Activated CD4-positive, alpha-beta T cell treated with anti-CD3 and anti-CD28 coated beads, Interleukin-2, amount 10 ng/mL, durations not matched to agents 7 days and 5 days (primary cell): ENCODE measurements at places on chromosomes 1 and 21. TPM values are rescaled to one million over a fixed set of nuclear protein-coding genes. Genes with fewer than 3 reads are reported as not detected.

Gene LHX8
- not detected for total RNA-seq

DNA sequence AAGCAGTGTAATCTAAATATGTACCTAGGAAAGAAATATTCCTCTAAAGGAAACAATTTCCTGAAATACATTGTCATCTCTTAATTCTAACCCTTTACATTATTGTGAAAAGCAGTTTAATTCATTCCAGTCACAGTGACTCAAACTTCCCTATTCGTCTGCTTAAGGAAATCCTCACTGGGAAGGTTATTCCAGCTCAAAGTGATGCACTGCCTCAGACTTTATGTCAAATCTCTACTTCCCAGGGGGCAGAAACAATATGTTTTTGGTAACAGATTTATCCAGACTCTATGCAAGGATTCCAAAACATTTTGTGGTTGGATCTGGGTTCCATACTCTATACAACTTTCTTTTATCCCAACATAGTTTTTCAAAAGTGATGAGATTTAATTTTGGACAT is 145.2 kb downstream of the NTMT2 start:
- no peak for DNase-seq
- H3K27ac ChIP-seq: no peak overlapping the region
- H3K4me1 ChIP-seq: no peaks in the 10 kb centered on the region
- no peaks in the 10 kb centered on the region for H3K36me3 ChIP-seq
- no peaks in the 10 kb centered on the region for H3K27me3 ChIP-seq
- no peak overlapping the region for H3K4me3 ChIP-seq

DNA sequence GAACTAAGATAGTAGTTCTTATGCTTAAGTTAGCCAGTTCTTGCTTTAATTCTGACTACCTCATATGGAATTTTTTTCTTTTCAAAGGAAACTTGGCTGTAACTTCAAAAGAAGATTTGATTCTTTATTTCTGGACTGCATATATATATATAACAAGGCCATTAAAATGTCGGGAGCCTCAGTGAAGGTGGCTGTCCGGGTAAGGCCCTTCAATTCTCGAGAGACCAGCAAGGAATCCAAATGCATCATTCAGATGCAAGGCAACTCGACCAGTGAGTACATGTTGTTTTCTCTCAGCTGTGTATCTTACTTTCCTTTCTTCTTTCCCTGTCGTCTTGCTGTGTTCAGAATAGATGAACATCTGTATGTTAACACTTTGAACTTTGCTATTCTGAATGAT is 21.8 kb downstream of the KIF1B start:
- peaks cover 1% of the 10 kb centered on the region for H3K36me3 ChIP-seq
- no peaks in the 10 kb centered on the region for H3K27me3 ChIP-seq
- H3K27ac ChIP-seq: no peak overlapping the region

DNA sequence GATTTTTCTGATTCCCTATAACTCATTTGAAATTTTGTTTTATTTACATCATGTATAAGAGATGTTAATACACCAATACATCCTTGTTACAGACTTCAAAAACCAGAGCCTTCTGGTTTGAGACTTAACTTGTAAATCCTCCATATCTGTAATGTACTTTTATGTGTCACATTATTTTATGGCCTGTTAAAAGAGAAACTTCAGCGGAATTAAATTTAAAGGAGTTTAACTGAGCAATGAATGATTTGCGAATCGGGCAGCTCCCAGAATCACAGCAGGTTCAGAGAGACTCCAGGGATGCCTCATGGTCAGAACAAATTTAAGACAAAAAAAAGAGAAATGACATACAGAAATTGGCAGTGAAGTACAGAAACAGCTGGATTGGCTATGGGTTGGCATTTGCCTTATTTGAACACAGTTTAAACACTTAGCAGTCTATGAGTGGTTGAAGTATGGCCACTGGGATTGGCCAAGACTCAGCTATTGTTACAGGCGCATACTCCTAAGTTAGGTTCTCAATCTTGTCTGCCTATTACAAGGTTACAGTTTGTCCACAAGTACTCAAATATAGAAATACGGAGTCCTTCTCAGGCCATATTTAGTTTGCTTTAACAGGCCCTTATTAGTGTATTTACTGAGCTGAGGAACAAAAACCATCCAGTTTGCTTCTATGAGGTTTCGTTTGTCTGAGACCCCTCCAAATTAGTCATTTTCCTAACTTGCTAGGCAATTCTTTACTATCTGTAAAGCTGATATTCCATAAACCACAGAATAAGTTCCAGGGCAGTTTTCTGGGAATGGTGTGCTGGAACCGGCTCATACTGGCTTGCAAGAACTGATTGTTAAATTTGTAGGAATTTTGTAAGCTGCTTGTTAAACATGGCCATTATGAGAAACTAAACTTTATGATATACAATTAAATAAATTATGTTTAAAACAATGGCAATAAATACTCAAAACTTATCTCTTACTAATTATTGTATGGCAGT is 56.2 kb upstream of the WDR26 start:
- H3K27me3 ChIP-seq: no peaks in the 10 kb centered on the region
- DNase-seq: no peak
- no peak overlapping the region for H3K27ac ChIP-seq
- peaks cover 3% of the 10 kb centered on the region for H3K36me3 ChIP-seq

DNA sequence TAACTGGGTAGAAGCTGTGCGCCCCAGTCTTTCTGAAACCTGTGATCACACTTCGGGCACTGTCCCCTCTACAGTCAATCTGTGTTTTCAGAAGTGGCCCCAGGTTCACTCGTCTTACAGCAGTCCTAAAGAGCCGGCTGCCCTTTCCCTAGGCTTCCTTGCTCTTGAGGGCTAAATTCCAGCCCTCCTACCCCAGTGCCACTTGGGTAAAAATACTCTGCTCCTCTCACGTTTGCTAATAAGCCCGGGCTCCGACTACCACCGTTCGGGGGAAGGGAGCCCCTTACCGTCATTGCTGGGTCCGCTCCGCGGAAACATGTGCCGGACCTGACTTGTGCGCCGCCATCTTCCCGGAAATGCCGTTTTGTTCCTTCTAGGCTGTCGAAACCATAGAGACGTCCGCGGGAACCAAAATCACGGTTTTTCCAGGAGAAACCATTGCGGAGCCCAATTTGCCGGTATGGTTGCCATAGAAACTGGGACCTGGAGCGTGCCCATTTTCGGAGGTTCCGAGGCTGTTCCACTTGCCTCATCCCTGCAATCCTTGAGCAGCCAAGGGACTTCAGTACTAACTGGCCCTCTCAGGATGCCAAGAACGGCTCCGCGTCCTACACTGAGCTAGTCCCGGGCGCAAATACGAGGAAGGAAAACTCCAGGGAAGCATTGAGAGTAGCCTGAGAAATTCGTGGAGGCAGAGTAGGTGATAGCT is at the start of gene GPATCH4:
Gene GPATCH4 (minus strand): TSS at position 358 of the 709 bp plus-strand sequence.
- H3K36me3 ChIP-seq: peaks cover 16% of the 10 kb centered on the region
- H3K4me3 ChIP-seq: peak within 1 kb of the TSS; percentile 96
- H3K27me3 ChIP-seq: no peaks in the 10 kb centered on the region
- peak within 1 kb of the TSS; percentile 91 for H3K27ac ChIP-seq
